ENCODE measurements at places on chromosomes 7 and 10.
A peak's percentile ranks its signal among the peaks of the same experiment; 100 is the strongest.

DNA sequence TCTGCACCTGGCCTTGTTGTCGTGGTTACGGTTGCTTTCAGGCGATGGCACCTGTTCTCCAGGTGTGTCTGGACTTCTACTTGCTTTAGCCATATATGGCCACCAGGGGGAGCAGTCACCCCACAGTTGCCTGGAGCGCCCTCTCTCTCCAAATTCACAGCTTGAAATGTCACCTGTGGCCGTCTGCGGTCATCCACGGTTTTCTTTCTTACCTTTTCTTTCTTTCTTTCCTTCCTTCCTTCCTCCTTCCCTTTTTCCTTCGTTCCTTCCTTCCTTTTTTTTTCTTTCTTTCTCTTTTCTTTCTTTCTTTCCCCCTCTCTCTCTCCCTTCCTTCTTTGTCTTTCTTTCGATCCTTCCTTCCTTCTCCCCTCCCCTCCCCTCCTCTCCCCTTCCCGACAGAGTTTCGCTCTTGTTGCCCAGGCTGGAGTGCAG lies 150.5 kb upstream of the VKORC1L1 start:
- H3K4me3 ChIP-seq, result no peak overlapping the region
- peak; percentile 81 for DNase-seq
- H3K36me3 ChIP-seq, result no peaks in the 10 kb centered on the region
- no peak overlapping the region for H3K27ac ChIP-seq
- no peaks in the 10 kb centered on the region for H3K27me3 ChIP-seq

- no peak overlapping the region for H3K4me3 ChIP-seq
- DNase-seq, result no peak
- no peak overlapping the region for H3K27ac ChIP-seq
- no peaks in the 10 kb centered on the region for H3K36me3 ChIP-seq
- H3K27me3 ChIP-seq, result no peaks in the 10 kb centered on the region
Observed at GRCh38 chr7:157708919-157709295, 372.1 kb downstream of the DNAJB6 start.

DNA sequence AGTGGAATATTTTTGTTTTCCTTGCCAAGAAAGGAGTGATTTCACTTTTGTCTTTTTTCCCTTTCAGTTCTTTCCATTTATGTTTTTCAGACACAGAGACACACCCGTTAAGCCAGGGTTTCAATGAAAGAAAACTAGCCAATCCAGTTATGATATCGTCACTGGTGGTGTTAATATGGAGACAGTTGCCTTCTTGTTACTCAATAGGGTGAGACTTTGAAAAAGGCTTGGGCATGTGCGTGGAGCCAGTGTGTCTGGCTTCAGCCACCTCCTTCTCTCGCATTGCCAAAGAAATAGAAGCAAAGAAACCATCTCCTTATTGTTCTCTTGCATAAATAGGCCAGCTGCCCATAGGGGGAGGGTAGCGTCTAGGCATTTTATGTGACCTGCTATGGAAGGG lies 84.1 kb upstream of the DLX6 start:
- H3K4me3 ChIP-seq, result no peak overlapping the region

DNA sequence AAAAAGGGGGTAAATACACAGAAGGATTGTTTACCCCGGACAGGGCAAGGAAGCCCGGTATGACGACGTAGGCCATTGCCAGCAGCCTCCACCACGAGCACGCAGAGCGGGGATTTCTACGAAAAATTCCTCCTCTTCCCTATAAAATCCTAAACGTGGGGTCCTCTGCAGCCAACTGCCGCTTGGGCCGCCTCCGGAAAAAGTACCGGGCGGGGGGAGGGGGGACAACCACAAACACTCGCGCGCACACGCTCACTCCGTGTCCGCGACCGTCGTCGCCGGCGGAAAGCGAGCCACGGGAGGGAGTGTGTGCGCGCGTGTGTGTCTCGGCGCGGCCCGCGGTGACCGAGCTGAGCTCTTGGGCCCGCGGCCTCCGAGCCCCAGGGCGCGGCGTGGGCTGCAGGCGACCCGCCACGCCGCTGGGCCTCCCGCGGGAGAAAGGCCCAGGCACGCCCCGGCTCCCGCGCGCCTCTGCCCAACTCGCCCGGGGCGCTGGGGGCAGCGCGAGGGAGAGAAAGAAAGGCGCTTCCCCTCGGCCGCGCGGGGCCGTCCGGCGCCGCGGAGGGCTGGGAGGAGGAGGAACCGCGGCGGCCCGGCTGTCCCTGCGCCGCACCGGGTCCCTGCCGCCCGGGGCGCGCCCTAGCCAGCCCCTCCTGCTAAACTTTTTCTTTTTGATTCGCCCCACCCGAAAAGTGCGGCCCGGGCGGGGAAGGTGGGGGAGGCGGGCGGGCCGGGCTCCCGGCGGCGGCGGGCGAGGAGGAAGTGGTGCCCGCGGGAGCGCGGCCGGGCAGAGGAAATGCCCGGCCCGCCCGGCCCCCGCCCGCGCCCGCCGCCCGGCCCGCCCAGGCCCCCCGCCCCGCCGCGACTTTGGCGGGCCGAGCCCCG lies 1.5 kb downstream of the CTBP2 start:
- H3K27ac ChIP-seq, result peak overlapping the region; percentile 82
- peaks cover 8% of the 10 kb centered on the region for H3K4me1 ChIP-seq
- H3K27me3 ChIP-seq, result no peaks in the 10 kb centered on the region
- no peaks in the 10 kb centered on the region for H3K36me3 ChIP-seq

GRCh38 chr10:36367362-36367761 lies 725.3 kb upstream of the FZD8 start:
- DNase-seq, result no peak
- H3K4me1 ChIP-seq, result no peaks in the 10 kb centered on the region
- no peak overlapping the region for H3K4me3 ChIP-seq

DNA sequence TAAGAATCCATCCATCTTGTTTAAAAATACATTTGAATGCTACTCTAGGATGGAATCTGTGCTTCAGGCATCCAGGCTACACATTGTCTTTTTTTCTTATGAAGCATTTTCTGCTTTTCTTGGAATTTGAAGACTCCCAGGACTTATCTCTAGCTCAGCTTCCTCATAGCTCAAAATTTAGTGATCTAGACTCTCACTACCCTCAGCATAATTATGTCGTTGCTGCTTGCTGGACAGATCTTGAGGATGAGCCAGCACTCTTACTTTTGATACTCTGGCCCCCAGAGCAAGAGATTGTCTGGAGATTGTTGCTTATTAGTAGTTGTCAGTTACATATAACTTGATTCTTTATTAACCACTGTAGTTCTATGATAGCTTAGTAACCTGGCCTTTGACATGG lies 83.3 kb upstream of the FGL2 start:
- H3K27me3 ChIP-seq, result no peaks in the 10 kb centered on the region
- no peak for DNase-seq
- H3K4me1 ChIP-seq, result no peaks in the 10 kb centered on the region
- no peaks in the 10 kb centered on the region for H3K36me3 ChIP-seq

DNA sequence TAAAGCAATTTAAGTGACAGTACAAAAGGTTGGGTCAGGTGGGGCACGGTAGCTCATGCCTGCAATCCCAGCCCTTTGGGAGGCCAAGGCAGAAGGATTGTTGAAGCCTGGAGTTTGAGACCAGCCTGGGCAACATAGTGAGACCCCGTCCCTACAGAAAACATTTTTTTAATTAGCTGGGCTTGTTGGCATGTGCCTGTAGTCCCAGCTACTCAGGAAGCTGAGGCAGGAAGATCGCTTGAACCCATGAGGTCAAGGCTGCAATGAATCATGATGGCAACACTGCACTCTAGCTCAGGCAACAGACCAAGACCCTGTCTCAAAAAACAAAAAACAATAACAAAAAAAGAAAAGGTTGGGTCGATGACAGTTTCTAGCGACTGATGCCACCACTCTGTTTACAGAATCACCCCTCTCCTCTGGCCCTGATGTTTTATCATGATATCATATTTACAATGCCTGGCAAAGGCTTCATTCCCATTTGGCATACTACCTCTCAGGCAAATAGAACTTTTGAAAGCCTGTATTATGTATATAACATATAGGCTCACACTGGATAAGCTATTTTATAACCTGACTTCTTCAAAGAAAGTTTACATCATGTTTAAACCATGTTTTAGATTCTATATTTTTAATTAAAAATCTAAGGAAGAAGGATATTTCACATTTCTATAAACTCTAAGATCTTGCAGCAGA lies 558 bp upstream of the ABCC2 start:
- no peak overlapping the region for H3K4me3 ChIP-seq
- peaks cover 12% of the 10 kb centered on the region for H3K4me1 ChIP-seq
- H3K27me3 ChIP-seq, result no peaks in the 10 kb centered on the region
- H3K36me3 ChIP-seq, result no peaks in the 10 kb centered on the region
- H3K27ac ChIP-seq, result no peak overlapping the region
- no peak for DNase-seq

- H3K4me3 ChIP-seq, result no peak overlapping the region
- peaks cover 17% of the 10 kb centered on the region for H3K36me3 ChIP-seq
- H3K27me3 ChIP-seq, result no peaks in the 10 kb centered on the region
- no peak for DNase-seq
- peaks cover 2% of the 10 kb centered on the region for H3K4me1 ChIP-seq
- H3K27ac ChIP-seq, result no peak overlapping the region
Observed at GRCh38 chr10:59814878-59815277, 61.6 kb upstream of the MRLN start.

GRCh38 chr10:31866118-31866670 lies 62.4 kb downstream of the ARHGAP12 start:
- no peak for DNase-seq
- no peak overlapping the region for H3K4me3 ChIP-seq
- H3K4me1 ChIP-seq, result peaks cover 4% of the 10 kb centered on the region
- no peaks in the 10 kb centered on the region for H3K27me3 ChIP-seq

- H3K4me1 ChIP-seq, result no peaks in the 10 kb centered on the region
- no peak overlapping the region for H3K27ac ChIP-seq
- H3K4me3 ChIP-seq, result no peak overlapping the region
- no peaks in the 10 kb centered on the region for H3K36me3 ChIP-seq
- DNase-seq, result no peak
Observed at GRCh38 chr7:106545275-106545674, 115.7 kb downstream of the CCDC71L start.

GRCh38 chr7:22821702-22822485 lies 755 bp downstream of the TOMM7 start:
- no peaks in the 10 kb centered on the region for H3K27me3 ChIP-seq
- H3K4me1 ChIP-seq, result no peaks in the 10 kb centered on the region
- H3K36me3 ChIP-seq, result peaks cover 1% of the 10 kb centered on the region
- DNase-seq, result no peak
- peak overlapping the region; percentile 74 for H3K27ac ChIP-seq

DNA sequence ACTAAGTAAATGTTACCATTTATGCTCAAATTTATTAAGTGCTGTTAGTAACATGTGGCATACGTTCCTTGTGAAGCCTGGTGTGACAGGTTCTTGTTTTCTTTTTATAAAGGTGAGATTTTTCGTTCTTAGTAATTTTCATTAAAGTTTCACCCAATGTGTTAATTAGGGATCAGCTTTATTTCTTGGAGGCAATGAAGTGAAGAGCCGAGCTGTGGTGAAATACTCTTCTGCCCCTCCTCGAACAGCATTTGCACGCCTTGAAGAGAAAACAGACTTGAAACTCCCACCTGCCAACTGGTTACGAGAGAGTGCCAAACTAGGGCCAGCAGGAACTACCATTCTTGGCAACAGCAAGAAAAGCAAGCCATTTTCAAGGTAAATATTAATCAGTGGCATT lies 1.5 kb downstream of the EDRF1 start:
- DNase-seq, result no peak
- H3K4me3 ChIP-seq, result peak overlapping the region; percentile 98
- H3K27ac ChIP-seq, result no peak overlapping the region
- no peaks in the 10 kb centered on the region for H3K27me3 ChIP-seq
- peaks cover 18% of the 10 kb centered on the region for H3K36me3 ChIP-seq

GRCh38 chr7:23026164-23026563 lies 12.2 kb upstream of the HYCC1 start:
- H3K27ac ChIP-seq, result no peak overlapping the region
- no peaks in the 10 kb centered on the region for H3K36me3 ChIP-seq
- no peak for DNase-seq
- no peak overlapping the region for H3K4me3 ChIP-seq
- H3K27me3 ChIP-seq, result no peaks in the 10 kb centered on the region

GRCh38 chr7:94655848-94656657 lies at the start of gene SGCE:
TSS of gene SGCE (minus strand) at chr7:94656133. CDS start at chr7:94656098, 35 bp downstream.
- H3K36me3 ChIP-seq, result no peaks in the 10 kb centered on the region
- H3K4me1 ChIP-seq, result no peaks in the 10 kb centered on the region
- peak; percentile 56 for DNase-seq
- H3K27ac ChIP-seq, result no peak within 1 kb of the TSS

DNA sequence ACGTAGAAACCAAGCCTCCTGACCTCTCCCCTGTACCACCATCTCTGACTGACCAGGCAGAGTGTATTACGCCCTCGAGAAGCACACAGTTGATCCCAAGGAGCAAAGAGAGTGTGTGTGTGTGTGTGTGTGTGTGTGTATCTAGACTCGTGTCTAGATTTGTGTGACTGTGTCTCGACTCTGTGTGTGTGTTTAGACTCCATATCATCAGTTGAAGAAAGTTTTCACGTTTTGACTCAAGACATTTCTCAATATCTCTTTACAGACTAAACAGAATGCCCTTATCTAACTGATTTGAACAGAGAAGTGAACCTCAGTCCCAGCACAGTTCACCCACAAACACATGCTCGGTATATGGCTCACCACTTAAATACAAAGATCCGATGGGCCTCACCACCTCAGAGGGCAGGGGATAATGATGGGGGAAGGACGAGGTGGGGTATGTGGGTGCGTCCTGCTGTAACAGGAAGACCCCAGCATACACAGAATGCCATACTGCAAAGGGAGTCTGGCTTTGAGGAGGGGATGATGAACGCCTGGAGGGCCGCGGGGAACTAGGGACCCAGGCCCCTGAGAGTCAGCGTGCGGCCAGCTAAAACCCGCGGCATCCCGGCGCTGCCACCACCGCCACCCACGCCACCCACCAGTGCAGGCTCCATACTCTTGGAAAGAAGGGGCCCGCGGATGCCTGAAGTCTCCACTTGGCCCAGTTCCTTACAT lies 780 bp downstream of the ALDH18A1 start:
- H3K4me1 ChIP-seq, result no peaks in the 10 kb centered on the region
- no peak for DNase-seq
- H3K27me3 ChIP-seq, result no peaks in the 10 kb centered on the region
- peak overlapping the region; percentile 92 for H3K4me3 ChIP-seq

- H3K27me3 ChIP-seq, result no peaks in the 10 kb centered on the region
- DNase-seq, result no peak
- no peaks in the 10 kb centered on the region for H3K4me1 ChIP-seq
- H3K27ac ChIP-seq, result no peak overlapping the region
Observed at GRCh38 chr10:94038024-94038423, 44.3 kb downstream of the PLCE1 start.

GRCh38 chr7:34036051-34036920 lies 130.9 kb downstream of the BMPER start:
- H3K4me3 ChIP-seq, result no peak overlapping the region
- no peaks in the 10 kb centered on the region for H3K27me3 ChIP-seq
- no peaks in the 10 kb centered on the region for H3K4me1 ChIP-seq
- no peaks in the 10 kb centered on the region for H3K36me3 ChIP-seq

GRCh38 chr10:113015201-113015600 lies 65.2 kb downstream of the TCF7L2 start:
- no peak overlapping the region for H3K27ac ChIP-seq
- H3K36me3 ChIP-seq, result no peaks in the 10 kb centered on the region
- no peak overlapping the region for H3K4me3 ChIP-seq
- H3K4me1 ChIP-seq, result peaks cover 20% of the 10 kb centered on the region
- DNase-seq, result no peak

GRCh38 chr10:112832959-112833358 lies 117.1 kb upstream of the TCF7L2 start:
- no peak overlapping the region for H3K4me3 ChIP-seq
- H3K36me3 ChIP-seq, result no peaks in the 10 kb centered on the region
- peaks cover 11% of the 10 kb centered on the region for H3K4me1 ChIP-seq
- DNase-seq, result no peak
- H3K27ac ChIP-seq, result no peak overlapping the region

- no peaks in the 10 kb centered on the region for H3K27me3 ChIP-seq
- H3K4me1 ChIP-seq, result no peaks in the 10 kb centered on the region
- no peak overlapping the region for H3K27ac ChIP-seq
- DNase-seq, result no peak
- no peak overlapping the region for H3K4me3 ChIP-seq
- no peaks in the 10 kb centered on the region for H3K36me3 ChIP-seq
Observed at GRCh38 chr10:4064489-4064888, 279.5 kb upstream of the KLF6 start.
